ENCODE measurements at places on chromosomes 2 and 18.

GRCh38 chr2:64804651-64805050 is 150.9 kb upstream of the SERTAD2 start:
- no peak for DNase-seq

GRCh38 chr2:170554278-170554955 is 160.7 kb upstream of the SP5 start:
- no peak for DNase-seq

- no peak for DNase-seq
These were observed 100.6 kb upstream of the FN1 start for GRCh38 chr2:215536510-215536909.

DNA sequence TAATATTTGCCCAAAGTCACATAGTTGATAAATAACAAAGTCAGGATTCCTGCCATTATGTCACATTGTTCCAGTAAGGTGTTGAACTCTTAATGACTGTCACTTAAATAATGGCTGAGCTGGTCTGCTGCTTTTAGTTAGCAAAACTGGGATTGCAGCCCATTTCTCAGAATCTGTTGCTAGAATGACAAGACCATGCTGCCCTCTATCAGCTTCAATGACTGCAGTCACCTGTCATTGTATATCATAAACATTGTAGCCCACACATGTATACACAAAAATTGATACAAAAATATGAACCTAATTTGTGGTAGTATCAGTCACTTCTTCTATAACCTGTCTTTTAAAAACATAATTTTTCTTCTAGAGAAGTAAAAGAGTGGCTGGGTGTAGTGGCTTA is 121.1 kb downstream of the FAM161A start:
- no peak for DNase-seq
